Head of caudate nucleus (tissue), 42 donors: ENCODE measurements at places on chromosomes 5 and 9.

DNA sequence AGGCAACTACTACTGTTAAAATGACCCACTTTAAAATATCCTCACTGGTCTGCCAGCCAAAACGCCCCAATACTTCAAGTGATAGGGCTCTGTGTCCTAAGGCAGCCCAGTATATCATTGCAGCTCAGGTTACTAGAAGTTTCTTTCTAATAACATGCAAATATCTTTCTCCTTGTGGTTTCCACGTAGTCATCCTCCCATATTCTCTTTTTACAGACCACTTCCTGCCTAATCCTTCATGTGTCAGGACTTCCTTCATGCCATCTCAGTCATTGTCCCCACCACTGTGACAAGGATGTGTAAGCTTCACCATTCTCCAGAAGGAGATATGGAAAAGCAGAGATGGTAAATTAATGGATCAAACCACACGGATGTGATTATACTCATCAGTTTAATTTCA lies 813.7 kb downstream of the MAT2B start:
- DNase-seq: no peak

DNA sequence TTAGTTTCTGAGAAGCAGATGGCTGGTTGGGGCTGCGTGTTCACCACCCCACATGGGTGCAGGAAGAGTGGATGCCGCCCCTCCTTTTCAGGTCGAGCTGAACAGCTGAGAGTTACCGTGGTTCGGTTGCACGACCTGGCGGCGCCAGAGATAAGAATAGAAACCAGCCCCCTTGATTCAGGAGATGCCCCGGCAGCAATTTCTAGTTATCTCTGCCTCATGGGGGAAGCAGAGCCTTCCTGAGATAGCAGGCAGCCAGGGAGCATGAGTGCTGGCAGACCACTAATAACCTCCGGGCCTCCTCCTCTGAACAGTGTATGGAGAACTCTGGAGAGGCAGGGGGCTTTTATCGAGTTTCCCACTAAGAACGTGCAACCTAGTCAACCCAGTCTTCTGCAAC lies 177.8 kb downstream of the NSG2 start:
- no peak for DNase-seq

GRCh38 chr9:115167175-115167574 lies 49.2 kb upstream of the TNC start:
- DNase-seq: no peak

DNA sequence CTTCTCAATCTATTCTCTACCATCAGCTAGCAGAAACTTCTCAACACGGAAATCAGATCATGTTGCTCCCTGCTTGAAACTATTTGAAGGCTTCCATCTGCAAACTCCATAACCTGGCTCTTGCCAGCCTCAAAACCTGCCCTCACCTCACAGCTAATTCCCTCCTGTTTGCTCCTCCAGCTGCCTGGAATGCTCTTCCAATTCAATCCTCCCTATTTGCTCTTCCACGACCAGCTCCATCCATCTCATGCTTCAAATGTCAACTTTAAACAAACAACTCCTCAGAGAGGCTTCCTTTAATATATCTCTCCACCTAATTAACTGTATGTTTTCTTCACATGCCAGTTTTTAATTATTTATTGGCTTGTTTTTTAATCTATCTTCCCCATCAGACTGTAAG lies 1.5 kb downstream of the PLAA start:
- DNase-seq: no peak
